ENCODE measurements at places on chromosomes 7 and 10.

DNA sequence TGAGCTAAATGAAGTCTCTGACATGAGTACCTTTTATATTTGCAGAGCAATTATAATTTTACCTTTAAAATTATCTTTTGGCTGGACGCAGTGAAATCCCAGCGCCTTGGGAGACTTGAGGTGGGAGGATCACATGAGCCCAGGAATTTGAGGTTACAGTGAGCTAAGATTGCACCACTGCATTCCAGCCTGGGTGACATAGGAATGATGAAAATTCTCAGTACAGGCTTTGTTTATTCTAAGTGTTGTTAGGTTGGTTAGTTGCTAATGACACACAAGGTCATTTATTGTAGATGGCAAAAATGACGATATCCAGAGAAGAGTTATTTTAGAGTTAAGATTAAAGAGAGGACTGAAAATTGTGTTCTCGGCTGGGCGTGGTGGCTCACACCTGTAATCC, 87.6 kb downstream of the XRCC2 start:
- no peak for DNase-seq

GRCh38 chr10:73263693-73264347, 11.4 kb upstream of the MRPS16 start:
- peak; percentile 49 for DNase-seq

DNA sequence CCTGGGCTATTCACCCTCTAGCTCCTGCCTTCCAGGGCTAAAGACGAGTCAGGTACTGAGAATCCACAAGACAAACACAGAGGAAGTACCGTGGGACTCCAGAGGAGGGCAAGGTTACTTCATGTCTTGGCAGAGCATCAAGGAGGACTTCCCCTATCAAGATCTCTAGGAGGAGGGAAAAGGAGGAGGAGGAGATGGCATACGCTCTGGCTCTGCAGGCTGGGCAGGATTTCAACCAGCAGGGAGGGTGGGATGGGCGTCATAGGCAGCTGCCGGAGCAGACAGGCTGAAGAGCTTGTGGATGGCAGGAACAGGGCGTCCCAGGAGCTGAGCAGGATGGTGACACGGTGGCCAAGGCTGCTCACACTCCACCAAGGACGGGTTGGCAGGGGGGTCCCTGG, 21.3 kb downstream of the MDH2 start:
- peak; percentile 77 for DNase-seq

DNA sequence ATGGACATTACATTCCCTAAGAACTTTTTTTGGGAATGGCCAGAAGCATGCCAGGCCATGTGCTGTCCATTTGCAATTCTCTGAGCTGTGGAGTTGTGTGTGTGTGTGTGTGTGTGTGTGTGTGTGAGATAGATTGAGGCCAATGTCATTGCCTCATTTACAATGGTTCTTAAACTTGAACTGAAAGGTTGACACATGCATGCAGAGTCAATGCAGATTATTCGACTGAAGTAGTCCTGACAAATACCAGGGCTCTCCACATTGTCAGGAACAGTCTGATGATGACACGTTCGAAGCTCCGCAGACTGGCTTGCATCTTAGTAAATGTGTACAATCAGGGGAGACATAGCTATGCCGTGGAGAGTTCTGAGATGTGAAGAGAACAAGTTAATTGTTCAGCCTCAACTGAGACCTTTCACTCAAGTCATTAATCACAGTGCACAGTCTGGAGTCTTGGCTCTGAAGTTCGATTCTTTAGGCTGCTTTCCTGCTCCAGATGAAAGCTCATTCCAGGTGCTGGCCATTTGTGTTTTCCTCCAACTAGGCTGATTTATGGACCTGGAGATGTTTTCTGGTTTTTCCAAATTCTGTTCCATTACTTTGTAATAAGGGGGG, 921.9 kb downstream of the LRMDA start:
- DNase-seq: no peak

DNA sequence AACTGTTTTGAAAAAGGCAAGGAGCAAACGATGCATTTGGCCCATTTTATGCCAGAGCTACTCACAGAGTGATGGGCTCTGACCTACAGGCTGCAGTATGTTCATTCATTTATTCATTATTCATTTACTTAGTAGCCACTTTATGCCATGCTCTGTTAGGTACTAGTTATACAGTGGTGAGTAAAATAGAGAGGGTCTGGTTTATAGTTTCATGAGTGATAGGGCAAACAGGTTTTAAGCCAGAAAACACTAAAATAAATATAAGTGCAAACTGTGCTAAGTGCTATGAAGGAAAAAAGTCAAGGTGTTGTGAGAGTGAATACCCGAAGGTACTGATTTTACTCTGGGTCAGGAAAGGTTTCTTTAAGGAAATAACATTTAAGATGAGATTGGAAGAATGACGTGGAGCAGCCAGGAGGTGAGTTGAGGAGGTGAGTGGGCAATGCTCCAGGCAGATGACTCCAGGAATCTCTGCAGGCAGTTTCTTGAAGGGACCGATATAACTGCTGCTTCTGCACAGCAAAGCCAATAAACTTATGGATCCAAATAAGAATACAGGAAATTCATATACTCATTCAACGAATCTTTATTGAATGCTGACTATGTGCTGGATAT, 56.9 kb upstream of the FAM133B start:
- no peak for DNase-seq

GRCh38 chr7:96284835-96285234, 37.1 kb downstream of the SLC25A13 start:
- no peak for DNase-seq

- DNase-seq: no peak
These were observed 418.7 kb downstream of the GATA3 start for GRCh38 chr10:8473205-8473604.

DNA sequence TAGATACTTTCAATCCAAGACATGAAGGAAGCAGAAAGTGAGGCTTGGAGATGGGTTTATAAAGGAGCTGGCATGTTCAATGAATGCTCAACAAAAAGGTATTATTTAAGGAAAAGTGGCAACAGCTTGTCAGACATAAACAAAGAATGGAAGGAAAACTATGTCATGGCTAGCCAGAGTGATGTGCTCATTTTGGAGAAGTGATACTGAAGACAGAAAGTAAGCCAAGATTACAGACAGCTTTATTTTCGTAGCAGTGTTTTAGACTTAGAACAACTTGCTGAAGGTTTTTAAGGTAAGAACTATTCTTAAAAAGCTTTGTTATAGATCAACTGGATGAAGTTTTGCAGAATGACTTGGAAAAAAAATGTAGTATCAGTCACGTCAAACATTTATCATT, 160.5 kb upstream of the FERD3L start:
- DNase-seq: no peak

GRCh38 chr7:134865001-134865845, 85.8 kb downstream of the CALD1 start:
- DNase-seq: no peak

DNA sequence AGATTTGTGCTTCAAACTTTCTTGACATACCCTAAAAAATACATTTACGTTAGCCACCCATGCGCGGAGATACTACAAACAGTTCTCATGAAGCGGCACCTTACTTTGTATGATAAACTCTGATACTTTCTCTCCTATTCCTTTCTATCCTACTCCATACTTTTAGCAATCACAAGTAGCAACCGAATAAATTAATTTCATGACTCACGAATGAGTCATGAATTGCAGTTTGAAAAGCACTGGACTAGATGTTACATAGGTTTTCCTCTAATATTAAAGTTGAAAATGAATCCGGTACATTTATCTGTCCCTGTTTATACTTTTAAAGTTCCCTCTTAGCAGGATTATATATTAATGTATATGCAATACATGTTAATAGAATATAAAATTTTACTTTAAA, 67.6 kb downstream of the CUBN start:
- no peak for DNase-seq

DNA sequence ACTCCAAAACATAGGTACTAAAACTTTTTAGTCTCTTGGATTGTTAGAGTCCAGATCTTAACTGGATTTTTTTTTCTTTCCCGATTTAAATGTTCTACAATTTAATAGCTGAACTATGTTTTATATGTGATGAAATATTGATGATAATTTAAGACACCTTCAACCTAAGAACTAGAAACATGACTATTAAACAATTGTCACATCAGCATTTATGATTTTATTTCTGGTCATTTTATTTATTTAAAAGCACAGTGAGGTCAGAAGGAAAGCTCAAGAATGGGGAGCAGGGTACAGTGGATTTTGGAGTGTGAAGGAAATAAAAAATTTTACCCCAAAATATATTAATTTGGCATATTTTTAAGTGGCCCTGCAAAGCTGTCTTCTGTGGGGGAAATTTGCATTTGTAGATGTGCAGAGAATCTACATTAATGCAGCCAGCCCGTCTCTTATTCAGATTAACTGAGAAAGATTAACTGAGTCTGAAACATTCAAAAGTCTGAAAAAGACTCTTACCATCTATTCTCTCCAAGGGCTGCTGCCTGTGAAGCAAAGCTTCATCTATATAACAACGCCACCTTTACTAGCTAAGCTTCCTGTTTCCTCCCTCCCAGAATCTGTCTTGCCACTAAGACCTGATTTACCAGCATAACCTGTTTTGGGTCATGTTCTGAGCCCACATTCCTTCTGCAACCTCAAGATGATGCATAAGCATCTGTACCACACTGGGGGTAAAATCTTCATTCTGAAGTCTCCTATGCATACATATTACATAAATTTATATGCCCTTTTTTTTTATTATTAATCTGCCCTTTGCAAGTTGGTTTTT, 86.4 kb downstream of the TMEM106B start:
- DNase-seq: no peak

DNA sequence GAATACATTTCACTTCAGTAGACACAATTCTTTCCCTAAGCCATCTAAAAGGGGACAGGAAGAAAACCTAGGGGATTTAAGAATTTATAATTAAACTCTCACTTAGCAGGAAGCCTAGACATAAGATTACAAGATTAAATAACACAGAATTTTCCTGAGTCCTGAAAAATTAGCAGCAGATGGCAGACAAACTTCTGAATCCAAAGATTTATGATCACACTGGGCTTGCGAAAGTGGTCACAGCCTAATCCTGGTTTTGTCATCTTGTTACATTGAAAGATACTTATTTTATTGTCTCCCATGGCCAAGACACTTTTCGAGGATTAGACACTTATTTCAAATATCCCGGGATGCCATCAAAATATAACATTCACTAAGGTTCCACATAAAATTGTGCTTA, 2.9 kb downstream of the ERLIN1 start:
- no peak for DNase-seq
